Stimulated activated CD8-positive, alpha-beta memory T cell treated with anti-CD3 and anti-CD28 coated beads, Interleukin-4, amount 100 ng/mL, for 1 hour (primary cell): ENCODE measurements at places on chromosomes 1 and 21.

DNA sequence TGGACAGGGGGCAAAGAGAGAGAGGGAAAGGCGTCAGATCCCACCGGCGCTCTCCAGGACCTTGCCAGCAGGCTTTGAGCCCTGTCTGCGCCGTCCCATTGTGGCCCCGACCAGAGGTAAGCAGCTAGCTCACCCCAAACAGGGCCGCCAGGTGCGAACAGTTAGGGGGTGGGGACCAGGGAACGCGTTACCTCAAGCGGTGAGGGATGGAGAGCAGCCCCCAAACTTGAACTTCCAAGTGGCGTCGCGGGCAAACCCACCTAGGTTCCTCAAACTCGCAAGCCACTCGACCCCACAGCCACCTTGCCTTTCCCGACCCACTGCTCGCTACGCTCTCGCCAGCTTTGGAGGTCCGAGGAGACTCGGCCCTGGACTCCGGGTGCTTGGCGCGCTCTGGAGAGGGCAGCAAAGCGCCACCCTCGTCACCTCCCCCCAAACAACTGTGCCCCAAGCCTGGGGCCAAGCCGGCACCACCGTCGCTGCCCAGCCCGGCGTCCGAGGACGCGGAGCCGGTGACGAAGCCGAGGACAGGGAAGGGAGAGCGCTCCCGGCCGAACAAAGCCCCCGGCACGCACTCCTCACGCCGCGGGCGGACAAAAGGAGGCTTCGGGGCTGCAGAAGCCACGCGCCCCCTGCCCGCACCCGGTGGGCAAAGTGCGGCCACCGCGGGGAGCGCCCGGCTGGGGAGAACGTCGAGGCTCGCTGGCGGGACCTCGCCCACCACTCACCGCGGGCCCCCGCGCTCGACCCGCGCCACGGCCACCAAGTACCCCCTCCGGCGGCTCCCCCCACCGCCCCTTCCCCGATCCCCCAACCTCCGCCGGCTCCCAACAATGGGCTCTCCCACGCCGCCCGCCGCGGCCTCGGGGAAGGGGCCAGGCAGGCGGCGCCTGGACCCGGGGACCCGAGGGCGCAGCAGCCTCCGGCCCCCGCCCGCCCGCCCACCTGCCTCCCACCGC is 976 bp downstream of the SSBP3 start:
- no peak for DNase-seq

DNA sequence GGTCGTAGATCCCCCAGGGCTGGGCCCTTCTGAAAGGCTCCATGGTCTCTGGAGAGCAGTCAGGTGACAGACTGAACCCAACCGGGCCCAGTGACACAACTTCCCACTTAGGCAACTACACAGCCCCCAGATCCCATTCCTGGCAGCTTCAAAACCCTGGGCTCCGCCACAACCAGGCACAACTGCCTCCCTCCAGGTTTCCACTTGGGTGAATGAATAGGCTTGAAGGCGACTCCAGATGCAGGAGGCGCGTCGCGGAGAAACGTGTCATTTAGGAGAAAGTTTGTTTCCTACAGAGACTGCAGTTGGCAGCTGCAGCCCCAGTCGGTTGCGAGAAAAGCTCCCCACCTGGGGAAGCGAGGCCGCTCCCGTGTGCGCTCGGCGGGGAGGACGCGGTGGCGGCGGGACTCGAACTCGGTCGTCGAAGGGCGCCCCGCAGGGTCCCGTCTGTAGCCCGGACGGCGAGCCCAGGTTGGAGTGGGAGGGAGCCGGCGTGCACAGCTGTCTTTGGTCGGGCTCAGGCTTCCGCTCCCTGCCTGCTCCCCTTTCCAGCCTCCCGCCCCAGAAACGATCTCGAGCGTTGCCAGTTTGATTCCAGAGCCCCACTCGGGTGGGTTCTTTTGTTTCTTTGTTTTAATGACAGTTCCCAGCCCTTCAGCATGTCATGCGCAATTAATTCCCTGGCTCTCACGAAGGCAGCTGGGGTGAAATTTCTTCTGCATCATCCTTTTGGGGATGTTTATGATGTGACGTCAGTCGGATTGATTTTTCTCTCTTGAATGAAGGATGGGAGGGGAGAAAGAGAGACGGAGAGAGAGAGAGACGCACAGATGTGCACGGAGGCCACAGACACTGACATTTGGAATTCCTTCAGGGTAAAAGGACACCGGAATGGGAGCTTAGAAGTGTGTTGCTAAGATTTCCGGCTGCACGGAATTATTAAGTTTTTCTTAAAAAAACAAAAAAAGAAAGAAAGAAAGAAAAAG is 862 bp upstream of the SGIP1 start:
- DNase-seq: no peak

- no peak for DNase-seq
Measured at GRCh38 chr1:205518661-205519540, 14.4 kb downstream of the CDK18 start.

DNA sequence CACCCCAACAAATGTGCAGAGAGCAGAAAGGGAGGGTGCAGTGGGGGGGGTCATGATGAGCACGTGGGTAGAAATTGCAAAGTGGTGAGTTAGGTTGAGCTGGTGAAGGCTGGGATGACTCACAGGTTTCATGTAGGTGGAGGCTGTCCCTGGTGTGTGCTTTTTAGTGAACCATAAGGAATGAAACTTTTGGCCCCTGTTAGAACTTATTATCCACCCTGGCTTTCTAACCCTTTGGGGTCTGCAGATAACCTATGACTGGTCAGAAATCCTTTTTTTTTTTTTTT is 46.9 kb downstream of the DOP1B start:
- DNase-seq: no peak

DNA sequence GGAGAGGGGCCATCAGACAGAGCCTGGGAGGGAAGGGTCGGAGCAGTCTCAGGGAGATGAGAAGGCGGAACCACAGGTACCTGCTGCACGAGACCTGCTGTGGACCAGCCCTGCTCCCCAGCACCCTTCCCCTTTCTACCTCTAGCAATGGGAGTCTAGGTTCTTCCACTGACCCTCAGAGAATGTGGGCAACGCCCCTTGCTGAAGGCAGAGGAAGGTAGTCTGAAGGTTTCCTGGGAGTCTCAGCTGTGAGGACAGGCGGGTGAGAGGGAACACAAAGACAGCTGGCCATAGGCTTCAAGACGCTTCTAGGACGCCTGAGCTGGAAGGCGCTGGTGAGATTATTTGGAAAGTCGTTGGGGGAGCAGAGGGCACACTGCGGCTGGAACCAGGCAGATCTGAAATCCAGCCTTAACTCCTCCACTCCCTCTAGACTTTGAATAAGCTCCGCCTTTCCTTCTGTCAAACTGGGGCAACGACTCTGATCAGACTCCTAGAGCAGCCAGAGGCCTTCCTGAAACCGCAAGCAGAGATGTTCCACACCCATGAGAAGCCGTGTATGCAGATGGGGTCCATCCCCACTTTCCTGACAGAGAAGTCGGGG is 18.1 kb downstream of the SLC45A3 start:
- DNase-seq: no peak

DNA sequence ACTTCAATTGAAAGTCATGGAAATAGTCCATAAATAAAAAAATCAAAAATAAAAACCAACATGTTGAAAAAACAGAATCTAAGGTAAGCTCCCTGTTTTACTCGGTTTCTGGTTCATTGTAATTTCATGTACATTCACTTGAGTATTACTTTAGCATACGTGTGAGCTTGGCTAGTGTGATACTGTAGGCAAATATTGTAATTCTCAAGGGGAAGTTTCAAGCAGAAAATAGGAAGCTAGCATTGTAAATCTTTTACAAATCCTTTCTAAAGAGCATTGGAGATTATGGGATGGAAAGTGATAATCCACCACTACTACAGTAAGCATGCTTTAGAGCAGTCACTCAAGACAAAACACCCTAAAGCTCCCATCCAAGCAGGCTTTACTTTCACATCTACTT is 3.3 kb upstream of the LPAR3 start:
- DNase-seq: no peak

DNA sequence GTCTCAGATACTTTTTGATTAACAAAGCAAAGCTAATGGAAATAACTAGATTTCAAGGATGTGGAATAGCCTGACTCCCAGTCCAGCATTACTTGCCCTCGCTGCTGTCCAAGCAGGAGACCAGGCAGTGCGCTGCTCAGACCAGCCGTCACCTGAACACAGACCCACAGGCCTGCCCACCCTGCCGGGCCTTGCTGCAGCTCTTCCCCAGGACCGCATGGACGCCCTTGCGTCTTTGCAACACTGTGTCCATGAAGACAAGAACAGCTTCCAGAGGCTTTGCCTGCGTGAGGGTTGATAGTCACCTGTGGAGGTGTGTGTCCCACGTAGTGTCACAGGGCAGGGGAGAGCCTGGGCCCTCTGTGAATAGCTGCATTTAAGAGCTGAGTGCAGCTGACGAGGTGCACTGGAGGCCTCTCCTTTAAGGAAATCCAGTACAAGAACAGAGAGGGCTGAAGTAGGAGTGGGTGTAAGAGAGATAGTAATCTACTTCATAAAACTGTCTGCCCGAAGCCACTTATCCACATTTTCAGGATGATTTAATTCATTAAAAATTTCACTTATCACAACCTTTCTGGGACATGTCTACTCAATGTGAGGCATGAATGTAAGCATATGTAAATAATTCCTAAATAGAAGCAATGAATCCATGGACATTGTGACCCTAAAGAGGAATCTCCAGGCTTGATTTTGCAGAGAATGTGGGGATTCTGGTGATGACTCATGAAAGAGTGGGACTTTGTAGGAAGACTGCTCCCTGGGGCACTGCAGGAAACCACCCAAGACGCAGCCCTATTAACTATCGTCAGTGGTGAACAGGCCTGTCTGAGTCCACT is 176.2 kb upstream of the RAB4A start:
- DNase-seq: no peak

- DNase-seq: no peak
Measured at GRCh38 chr1:233304489-233305102, 9.1 kb upstream of the PCNX2 start.

- DNase-seq: no peak
Measured at GRCh38 chr1:183493540-183494245, 21.4 kb downstream of the SMG7 start.

DNA sequence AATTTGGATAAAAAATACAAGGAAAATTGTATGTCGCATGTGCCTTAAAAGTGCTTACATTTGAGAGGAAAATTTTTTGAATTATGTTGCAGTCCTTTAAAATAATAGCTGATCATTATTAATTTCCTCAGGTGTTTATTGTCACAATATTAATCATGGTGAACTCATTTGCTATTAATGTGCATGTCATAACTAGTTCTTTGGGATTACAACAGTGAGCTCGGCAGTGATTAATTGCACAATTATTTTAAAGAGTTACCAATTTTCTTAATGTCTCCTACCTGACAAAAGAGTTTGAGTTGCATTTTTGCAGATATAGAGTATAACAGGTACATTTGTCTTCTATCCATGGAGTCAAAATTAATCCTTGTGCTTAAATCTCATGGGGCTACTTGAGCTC is 854.3 kb downstream of the BRINP3 start:
- DNase-seq: no peak
